ENCODE measurements at places on chromosomes 7 and 10.
A peak's percentile ranks its signal among the peaks of the same experiment; 100 is the strongest.

- DNase-seq: peak; percentile 75
These were observed 10.2 kb downstream of the CCDC6 start for GRCh38 chr10:59896191-59896590.

GRCh38 chr10:29007748-29008610, 280.9 kb upstream of the LYZL1 start:
- no peak for DNase-seq

GRCh38 chr10:22326145-22326702, 5.3 kb downstream of the BMI1 start:
- no peak for DNase-seq

DNA sequence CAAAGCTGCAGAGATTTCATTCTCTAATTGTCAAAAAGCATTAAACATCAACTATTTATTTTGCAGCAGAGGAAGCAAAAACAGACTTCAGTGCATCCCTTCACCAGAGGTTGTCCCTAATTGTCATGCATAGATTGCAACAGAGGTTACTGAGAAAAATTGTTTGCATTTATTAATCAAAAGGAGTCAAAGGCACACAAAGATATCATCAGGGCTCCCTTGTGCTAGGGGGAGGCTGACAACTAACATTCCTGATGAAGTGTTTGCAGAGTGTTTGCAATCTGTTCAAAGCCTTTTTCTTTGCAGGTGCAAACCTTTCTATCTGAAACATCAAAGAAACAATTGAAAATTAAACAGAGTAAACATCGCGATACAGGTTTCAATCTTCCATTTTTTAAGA, 227.5 kb downstream of the TEX36 start:
- DNase-seq: no peak

- DNase-seq: no peak
These were observed 80.7 kb upstream of the WDR11 start for GRCh38 chr10:120770496-120770895.

DNA sequence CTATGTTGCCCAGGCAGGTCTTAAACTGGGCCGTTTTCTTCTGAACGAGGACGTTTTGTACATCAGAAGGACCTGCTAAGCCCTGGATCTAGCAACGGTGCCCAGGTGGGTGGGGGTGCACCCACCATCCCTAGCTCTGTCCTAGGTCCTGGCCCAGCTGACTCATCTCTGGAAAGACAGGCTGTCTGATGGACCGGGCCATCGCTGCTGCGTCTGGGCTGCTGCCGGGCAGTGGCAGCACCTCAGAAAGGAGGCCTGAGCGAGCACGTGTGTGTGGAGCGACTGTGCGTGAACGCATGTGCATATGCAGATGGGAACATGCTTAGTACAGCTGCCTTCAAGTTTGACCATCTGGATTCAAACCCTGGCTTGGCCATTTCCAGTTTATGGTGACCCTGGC, 7.3 kb upstream of the ELFN1 start:
- peak; percentile 38 for DNase-seq

- DNase-seq: no peak
These were observed 43.2 kb downstream of the C7orf33 start for GRCh38 chr7:148633761-148634160.

- no peak for DNase-seq
These were observed 64.6 kb downstream of the JAZF1 start for GRCh38 chr7:28116041-28116440.

GRCh38 chr10:103855852-103856796, 748 bp upstream of the SH3PXD2A start:
- DNase-seq: peak; percentile 60

DNA sequence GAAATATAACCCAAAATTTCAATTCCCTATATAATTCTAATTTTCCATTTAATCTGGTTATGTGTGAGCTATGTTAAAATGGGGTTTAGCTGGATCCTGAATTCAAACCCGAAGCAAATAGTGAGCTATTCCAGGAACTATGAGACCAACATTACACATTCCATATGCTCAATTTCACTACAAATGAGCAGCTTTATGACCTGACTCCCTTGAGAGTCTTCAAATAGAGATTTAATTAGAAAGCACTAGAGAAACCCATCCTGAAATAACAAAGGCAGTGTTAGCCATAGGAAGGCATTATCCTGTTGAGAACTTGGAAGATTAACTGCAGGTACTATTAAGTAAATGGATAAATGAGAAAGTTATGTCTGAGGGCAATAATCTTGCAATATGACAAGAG, 890.0 kb downstream of the GRM8 start:
- DNase-seq: no peak

- DNase-seq: peak; percentile 53
These were observed 558.9 kb downstream of the DNAJB6 start for GRCh38 chr7:157895520-157896375.

Data from sigmoid colon (tissue), 7 donors.